ENCODE measurements at places on chromosomes 2 and 18. TPM values are rescaled to one million over a fixed set of nuclear protein-coding genes. Genes with fewer than 3 reads are reported as not detected.

The RAMP1 gene
- 12.1 TPM for total RNA-seq

- no peaks in the 10 kb centered on the region for H3K27me3 ChIP-seq
- no peaks in the 10 kb centered on the region for H3K36me3 ChIP-seq
- no peak overlapping the region for H3K27ac ChIP-seq
- no peaks in the 10 kb centered on the region for H3K4me1 ChIP-seq
Measured at GRCh38 chr2:162100579-162100978, 26.6 kb upstream of the DPP4 start.

DNA sequence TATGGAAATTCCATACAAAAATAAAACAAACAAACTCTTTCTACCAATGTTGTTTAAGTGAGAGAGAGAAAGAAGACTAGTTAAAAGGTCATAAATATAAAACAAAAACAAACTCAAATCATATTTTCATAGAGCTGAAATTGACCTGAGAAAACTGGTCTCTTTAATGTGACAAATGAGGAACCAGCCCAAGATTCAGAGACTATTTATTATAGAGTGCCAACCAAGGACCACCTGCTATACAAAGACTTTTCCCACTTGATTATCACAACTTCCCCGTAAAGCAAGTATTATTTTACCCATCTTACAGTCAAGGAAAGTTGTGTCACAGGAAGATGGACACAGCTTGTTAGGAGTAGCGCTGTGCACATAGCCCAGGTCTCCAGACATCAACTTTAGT, 13.3 kb downstream of the ANKRD44 start:
- no peak overlapping the region for H3K4me3 ChIP-seq
- no peak for DNase-seq
- H3K27me3 ChIP-seq = no peaks in the 10 kb centered on the region
- no peak overlapping the region for H3K27ac ChIP-seq

GRCh38 chr2:69131983-69132675, 119.2 kb downstream of the ANTXR1 start:
- H3K27ac ChIP-seq = no peak overlapping the region
- H3K36me3 ChIP-seq = peaks cover 11% of the 10 kb centered on the region
- no peak for DNase-seq
- no peaks in the 10 kb centered on the region for H3K27me3 ChIP-seq

The TBR1 gene
- not detected for total RNA-seq

DNA sequence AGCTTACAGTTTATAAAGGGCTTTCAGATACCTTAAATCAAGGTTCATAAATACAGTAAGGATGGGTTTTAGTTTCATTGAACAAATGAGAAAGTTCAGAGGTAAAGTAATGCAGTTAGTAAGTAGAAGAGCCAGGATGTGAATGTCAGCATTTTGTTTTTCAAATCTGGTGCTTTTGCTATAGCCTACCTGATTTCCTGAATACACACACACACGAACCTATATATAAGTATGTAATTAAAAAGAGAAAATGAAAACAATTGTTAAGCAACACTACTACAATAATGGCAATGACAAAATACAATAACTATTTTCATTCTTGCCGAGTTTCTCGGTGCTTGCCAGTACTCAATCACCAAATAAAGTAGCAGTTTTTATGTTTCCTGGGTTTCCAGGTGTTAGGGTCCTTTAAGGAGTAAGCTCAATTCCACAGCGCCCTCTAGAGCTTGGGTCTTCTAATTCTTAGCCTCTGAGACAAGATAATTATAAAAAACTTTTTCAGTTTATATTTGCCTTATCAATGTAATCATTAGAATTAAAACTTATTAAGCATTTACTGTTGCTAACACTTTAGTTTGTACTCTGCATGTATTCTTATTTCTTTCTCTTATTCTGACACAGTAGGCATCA, 512.9 kb upstream of the ACVR2A start:
- H3K4me3 ChIP-seq = no peak overlapping the region
- DNase-seq = no peak
- peaks cover 4% of the 10 kb centered on the region for H3K4me1 ChIP-seq

All from suprapubic skin (tissue), 4 donors.